ENCODE measurements at places on chromosomes 7 and 10.
A peak's percentile ranks its signal among the peaks of the same experiment; 100 is the strongest.

DNA sequence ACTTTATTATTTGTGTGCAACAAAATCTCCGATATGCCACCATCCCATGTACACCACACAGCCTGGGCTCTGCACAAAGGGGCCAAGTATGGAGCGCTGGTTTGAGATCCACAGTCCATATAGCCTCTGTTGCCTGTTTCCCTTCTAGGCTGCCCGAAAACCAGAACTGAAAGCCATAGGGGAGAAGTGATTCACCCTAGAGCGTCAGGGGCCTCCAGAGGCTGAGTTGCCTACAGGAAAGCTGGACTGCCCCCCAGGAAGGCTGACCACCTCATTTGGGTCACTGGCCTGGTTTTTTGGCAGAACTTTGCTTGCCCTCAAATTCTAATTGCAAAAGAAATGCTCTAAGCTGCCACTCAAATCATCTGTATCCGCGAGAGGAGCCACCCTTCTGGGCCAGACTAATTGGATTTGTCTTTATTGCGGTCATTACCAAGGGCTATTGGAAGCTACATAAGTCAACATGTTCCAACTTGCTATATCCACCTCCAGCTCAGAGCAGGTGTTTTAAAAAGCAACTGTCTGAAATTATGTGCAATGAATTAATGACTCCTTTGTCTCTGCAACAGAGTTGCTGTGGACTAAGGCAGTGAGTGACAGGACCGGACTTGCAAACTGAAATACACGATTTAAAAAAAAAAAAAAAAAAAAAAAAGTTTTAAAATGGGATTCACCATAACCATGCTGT is 28.3 kb upstream of the FRMD4A start:
- DNase-seq: no peak

DNA sequence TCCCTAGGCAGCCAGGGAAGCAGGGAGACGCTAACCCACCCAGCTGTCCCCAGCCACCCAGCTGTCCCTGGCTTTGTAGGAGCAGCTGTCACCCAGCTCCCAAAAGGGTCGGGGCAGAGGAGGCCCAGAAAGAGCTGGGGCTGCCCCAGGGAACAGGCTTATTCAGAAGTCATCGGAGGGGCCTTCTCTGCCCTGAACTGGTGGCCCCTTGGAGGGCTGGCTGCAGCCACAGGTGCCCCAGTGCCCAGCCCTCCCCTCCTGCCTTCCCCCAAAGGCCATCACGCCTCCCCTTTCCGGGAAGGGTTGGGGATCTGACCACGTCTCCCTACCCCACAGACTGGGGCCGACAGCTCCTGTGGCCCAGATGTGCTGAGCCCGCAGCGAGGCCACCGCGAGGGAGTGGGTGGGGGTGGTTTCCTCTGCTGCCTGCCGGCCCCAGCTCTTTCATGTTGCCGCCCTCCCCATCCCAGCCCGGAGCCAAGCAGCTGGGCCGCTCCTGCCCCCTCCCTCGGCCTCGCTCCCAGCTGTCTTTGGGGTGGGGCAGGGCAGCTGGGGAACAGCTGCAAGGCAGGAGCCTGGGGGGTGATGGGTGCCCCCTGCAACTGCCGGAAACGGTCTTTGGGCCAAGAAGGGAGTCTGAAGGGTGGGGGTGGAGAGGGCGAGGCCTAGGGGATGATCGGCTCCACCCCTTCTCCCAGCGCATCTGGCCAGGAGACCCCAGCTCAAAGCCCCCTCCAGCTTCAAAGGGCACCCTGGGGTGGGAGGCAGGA is 16.8 kb downstream of the TRIM8 start:
- DNase-seq: peak; percentile 35

DNA sequence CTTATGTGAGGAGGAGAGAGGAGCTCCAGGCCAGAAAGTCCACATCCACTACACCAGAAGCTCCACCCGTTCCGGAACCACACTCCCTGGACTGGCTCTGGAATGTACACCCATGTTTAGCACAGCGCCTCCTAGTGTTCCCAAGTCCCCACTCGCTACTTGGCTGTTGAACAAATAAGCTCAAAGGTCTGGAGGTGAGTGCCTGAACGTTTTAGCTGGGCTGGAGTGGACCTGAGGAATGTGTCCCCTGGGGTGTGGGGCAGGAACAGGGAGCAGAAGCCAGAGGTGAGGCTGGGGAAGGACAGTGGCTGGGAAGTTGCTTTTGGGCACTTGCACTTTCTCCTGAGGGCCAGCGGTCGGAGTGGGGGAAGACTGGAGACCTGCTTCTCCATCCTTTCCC is 164.1 kb upstream of the CDCA7L start:
- DNase-seq: no peak

GRCh38 chr7:1853986-1854865 is 184.1 kb downstream of the ELFN1 start:
- no peak for DNase-seq

GRCh38 chr7:97020601-97020995 is 4.0 kb downstream of the DLX5 start:
- DNase-seq: no peak

GRCh38 chr10:70832852-70833528 is 17.2 kb downstream of the SGPL1 start:
- DNase-seq: no peak

- DNase-seq: no peak
Observed at GRCh38 chr10:116124777-116125176, 148.2 kb downstream of the GFRA1 start.

DNA sequence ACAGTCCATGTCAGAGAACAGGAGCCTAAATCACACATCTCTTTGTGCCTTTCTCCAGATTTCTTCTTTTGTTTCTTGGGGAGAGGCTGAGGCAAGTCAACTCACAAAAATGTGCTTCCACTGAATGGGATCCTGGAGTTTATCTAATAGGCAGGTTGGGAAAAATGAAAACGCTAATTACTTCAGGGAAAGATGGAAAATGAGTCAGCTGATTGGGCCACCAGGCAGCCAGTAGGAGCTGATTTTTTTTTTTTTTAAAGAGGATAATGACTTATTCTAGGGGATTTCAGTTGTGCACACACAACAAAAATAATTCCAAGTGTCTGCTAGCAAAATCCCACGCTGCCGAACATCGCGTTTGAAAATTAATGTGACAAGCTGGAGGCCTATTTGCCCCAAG is 412.8 kb upstream of the ZMIZ1 start:
- DNase-seq: no peak

- DNase-seq: no peak
Observed at GRCh38 chr10:60456053-60456452, 66.4 kb upstream of the ANK3 start.

GRCh38 chr7:37531225-37531624 is 82.6 kb upstream of the ELMO1 start:
- no peak for DNase-seq

DNA sequence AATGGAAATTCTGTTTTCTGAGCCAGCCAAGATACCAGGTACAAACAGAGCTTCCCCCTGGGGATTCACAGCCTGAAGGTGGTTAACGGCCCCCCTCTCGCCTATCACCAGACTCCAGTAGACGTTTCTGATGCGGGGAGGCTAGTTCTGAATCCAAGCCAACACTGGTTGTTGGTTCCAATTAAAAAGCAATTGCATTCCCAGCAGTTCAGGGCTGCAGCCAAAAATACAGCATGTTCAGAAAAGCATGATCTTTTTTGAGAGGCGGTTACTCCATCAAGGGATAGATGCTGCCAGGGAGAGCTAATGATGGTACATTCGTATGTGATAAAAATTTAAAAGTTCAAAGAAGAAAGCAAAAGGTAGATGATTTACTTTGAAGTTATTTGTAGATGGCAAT is 481.0 kb downstream of the GALNT17 start:
- no peak for DNase-seq

- no peak for DNase-seq
Observed at GRCh38 chr7:113875224-113875623, 43.6 kb downstream of the PPP1R3A start.

DNA sequence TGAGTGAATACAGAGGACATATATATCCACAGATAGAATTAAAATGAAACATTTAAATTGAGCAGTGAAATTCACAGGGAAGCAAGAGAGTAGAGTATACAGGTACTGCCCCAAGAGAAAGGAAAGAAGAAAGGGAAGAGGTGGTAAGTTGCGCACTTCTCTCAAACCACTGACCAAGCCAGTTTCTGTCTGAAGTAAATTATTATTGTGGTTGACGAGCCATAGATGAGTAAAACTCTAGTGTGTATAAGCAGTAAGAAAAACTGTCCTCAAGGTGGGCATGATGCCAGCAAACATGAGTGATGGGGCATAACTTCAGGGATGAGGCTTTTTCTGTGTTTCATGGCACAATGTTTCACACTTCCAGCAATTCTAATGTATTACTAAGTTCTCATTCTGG is 4.4 kb upstream of the BET1 start:
- DNase-seq: no peak

DNA sequence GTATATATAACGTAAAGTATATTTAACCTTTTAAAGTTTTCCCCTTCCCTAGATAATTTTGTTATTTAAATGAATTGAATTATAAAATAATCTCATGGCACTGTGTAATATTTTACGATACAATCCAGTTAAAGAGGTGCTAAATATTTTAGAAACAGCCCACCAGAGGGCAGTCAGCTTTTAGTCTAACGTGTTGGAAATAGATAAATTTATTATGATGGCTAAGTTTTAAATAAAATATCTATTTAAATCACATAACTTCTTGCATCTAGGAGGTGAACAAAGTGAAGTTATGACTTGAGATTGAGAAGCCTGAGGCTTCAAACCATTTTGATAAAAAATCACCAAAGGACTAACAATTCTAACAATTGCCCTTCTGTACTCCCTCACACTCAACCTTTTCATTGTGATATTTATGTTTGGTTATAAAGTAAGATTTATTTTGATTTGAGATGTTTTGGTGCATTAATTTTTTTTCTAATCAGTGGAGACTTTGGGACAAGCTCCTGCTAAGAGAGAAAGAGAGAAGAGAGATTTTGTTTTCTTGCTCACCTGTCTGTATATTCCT is 171.5 kb upstream of the SP4 start:
- no peak for DNase-seq

DNA sequence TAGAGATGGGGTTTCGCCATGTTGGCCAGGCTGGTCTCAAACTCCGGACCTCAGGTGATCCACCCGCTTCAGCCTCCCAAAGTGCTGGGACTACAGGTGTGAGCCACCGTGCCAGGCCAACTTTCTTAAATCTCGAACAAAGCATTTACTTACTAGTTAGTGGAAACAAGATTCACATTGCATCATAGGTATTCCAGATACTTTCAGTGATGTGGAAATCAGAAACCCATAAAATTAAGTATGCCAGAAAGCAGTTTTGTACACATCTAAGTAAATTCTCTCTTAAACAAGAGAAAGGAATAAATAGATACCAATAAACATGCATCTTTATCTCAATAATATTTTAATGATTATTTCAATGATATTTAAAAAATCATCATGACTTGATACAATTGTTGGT is 75.5 kb downstream of the DGKI start:
- DNase-seq: no peak

- no peak for DNase-seq
Observed at GRCh38 chr10:35876248-35876647, 234.2 kb upstream of the FZD8 start.

DNA sequence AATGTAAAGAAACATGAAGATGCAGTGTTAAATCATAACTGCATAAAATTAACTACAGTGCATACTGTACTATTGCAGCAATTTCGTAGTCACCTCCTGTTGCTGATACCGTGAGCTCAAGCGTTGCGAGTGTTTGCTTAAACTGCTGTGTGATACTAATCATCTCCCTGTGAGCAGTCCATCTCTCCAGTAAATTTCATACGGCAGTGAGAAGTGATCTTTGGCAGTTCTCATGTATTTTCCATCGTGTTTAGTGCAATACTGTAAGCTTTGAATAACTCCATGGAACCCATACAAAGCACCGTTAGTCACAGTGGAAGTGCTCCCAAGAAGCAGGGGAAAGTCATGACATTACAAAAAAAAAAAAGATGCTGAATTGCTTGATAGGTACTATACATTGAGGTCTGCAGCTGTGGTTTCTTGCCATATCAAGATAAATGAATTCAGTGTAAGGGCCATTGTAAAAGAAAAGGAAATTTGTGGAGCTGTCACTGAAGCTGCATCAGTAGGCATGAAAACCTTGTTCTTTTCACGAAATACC is 360.4 kb downstream of the EXOC4 start:
- DNase-seq: no peak

GRCh38 chr7:1915326-1915725 is 245.2 kb downstream of the ELFN1 start:
- no peak for DNase-seq

GRCh38 chr7:42617071-42617765 is 294.7 kb downstream of the C7orf25 start:
- no peak for DNase-seq

- DNase-seq: no peak
Observed at GRCh38 chr10:10110844-10111490, 906.7 kb upstream of the CELF2 start.

GRCh38 chr7:39624442-39624807 is 1.1 kb downstream of the RALA start:
- DNase-seq: no peak

- DNase-seq: no peak
Observed at GRCh38 chr10:86305521-86305920, 61.1 kb downstream of the GRID1 start.

GRCh38 chr7:127809261-127809702 is 157.3 kb downstream of the SND1 start:
- DNase-seq: no peak

DNA sequence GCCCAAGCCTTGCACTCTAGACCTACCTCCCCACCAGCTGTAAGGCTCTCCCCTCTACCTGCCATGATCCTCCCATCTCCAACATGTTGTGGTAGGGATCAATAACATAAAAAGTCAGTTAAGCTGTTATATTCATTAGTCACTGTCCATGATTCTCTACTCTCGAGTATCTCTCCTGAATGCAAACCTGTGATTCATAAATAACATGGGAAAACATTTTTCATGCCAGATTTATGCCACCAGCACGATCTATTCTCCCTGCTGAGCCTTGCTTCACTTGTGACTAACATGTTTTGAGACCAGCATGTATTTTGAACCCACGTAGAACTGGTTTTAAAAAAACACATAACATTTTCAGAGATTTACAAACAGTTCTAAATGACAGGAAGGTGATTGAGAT is 30.3 kb downstream of the TMEM168 start:
- DNase-seq: no peak

DNA sequence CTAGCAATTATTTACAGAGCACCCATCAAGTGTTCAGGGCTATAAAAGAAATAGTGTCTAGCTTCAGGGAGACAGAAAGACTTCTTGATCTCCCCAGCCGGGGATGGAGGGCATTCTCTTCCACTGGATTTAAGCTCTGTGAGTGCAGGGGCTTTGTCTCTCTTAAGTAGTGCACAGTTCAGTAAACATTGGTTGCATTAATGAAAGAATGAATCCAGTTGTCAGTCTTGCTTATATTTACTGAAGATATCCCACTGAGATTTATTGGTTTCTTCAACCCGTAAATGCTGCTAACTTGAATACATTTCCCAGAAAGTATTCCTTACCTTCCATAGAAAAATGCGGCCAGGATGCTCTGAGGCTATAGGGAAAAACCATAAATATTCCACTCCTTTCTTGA is 41.9 kb downstream of the AUTS2 start:
- DNase-seq: no peak

DNA sequence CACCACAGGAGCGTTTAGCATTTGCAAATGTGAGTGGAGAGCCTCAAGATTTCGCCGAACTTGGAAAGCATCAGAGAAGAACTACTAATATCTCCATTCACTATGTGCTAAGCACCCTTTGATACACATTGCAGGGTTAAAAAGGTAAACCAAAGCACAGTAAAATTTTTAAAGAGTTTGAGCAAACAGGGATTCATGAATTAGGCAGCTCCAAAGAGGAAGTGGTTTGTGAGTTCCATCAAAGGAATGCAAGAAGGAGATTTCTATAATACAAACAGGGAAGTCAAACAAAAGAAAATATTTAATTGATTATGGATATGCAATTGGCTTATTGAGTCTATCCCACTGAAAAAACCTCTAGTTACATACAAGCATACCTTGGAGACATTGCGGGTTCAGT is 81.1 kb upstream of the TMEM72 start:
- DNase-seq: no peak
